ENCODE measurements at places on chromosomes 4 and X.

DNA sequence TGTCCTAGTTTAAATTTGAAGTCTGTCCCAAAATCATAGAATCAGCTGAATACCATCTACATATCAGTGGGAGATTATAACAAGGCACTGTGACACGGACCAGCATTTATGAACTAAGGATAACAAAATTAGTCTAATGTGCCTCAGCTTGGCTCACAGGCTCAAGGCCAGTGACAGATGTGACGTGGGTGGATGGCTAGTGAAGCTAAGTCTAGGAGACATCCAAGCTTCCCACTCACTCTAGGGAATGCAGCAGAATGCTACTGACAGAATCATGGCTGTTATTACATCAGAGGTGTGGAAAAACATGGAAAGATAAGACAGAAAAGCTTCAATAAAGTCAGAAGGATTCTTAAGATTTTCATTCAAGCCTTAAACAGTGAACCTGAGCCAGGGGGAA lies 329.9 kb downstream of the NAF1 start:
- DNase-seq: no peak

- DNase-seq: no peak
These were observed 106.1 kb downstream of the GALNTL6 start for GRCh38 chr4:171919314-171919713.

GRCh38 chrX:104122829-104123228 lies 10.5 kb downstream of the ZCCHC18 start:
- DNase-seq: no peak

DNA sequence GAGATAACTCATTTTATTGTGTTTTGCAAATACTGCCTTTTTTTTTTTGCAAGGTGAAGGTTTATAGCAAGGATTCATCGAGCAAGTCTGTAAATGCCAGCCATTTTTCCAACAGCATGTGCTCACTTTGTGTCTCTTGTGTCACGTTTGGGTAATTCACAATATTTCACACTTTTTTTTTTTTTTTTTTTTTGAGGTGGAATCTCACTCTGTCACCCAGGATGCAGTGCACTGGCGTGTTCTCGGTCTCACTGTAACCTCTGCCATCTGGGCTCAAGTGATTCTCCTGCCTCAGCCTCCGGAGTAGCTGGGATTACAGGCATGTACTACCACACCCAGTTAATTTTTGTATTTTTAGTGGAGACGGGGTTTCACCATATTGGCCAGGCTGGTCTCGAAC lies 1.9 kb downstream of the RNF4 start:
- DNase-seq: no peak

GRCh38 chr4:174062831-174063230 lies 220.6 kb downstream of the FBXO8 start:
- DNase-seq: no peak

DNA sequence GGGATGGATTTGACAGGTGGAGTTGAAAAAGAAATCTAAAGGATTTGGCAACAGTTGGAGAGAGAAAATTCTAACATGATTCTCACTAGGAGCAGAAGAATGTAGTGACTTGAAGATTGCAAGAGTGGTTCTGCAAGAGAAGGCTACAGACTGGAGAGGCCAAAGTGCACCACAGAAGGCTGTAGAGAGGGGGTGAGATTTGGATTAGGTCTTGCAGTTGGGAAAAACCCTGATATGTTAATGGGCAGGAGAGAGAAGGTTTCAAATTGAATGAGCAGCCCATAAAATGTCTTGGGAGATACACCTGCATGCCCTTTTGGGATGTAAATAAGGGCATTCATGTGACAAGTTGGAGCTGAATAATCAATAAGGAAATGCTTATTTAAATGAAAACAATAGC lies 14.7 kb upstream of the VEGFD start:
- DNase-seq: no peak

DNA sequence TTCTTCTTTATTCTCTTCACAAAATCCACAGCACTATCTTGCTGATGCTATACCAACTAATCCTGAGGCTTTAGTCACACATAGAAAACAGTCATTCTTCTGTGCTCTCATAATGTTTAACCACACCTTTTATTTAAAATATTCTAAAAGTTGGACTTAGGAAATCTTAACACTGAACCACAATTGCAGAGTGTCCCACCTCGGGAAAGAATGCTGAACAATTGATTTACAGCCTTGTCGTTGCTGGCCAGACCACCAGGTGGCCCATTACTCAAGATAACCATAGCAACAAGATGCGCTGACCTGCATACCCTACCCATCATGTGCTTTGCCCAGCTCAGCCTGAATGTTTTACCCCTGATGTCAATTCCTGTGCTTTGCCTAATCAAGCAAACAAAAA lies 100.8 kb downstream of the ARSJ start:
- DNase-seq: no peak

DNA sequence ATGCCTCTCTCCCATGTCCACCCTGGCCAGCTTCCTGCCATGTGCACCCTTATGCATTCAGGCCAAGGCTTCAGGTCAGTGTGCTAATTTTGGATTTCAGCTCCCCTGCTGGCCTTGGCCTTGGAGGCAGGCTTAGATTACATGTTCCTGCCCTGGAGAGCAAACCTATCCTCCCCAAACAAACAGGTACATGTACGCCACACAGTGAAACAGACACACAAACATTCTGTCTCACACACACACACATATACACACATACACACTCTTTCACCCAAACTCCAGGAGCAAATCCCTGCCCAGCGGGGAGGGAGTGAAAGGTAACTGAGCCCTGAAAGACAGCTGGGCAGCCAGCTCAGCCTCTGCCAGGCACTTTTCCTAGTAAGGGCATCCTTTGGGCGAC lies 62.7 kb upstream of the ARHGAP36 start:
- no peak for DNase-seq

GRCh38 chr4:16464651-16465050 lies 238.4 kb upstream of the TAPT1 start:
- no peak for DNase-seq

DNA sequence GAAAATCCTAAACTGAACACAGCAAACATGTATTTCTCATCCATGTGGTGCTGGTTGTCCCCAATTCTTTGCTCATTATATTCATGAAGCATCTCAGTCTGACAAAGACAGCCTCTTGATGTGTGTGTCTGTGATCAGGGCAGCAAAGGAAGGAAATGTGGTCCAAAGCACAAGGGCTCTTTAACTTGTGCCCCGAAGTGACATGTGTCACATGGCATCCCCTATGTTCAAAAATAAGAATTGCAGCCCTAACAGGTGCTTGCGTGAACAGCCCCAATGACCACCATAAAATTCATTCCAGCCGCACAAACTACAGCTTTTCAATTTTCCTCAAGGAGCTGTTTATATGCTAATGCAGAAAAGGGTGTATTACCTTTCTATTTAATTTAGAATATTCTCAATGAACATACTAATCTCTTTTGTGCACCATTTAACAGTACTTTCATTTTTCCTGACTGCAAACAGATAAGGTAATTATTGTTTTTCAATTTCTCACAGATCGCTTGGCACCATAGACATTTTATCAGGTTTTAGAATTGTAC lies 231.9 kb upstream of the CTSO start:
- no peak for DNase-seq

- no peak for DNase-seq
These were observed 26.0 kb downstream of the RNF212 start for GRCh38 chr4:1087371-1087770.

DNA sequence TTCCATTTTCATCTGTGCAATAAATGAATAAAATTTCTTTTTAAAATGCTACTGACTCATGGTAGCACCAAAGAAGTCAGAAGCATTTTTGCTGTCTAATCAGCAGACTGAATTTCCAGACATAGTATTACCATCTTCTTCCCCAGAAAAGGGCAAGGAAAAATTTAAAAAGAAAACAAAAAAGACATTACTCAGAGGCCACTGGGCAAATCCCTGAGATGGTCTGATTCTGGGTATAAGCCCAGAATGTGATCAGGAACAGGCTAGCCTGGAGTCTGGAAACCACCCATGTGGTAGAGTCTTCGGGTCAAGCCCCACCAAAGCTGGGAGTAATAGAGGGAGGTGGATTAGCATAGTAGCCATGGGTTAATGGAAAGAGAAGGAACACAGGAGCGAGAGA lies 342.8 kb downstream of the FBXW7 start:
- DNase-seq: no peak
